ENCODE measurements at places on chromosomes 13 and 19.

DNA sequence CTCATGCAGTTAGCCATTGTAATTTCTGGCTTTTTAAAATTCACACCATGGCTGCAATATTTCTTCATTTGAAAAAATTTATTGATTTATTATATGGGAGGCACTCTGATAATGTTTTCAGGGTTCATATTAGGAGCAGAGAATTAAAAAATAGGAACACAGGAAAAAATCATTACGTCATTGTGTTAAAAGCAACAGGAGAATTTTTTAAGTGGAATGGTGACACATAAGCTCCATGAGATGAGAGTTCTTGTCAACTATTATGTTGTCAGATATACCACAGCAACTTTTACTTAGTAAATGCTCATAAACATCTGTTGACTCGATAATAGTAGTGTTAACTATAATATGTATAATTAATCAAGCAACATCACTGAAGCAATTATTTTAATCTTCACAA, 400.1 kb downstream of the TDRD3 start:
- DNase-seq: no peak

- DNase-seq: no peak
These were observed 8.7 kb downstream of the SIRT2 start for GRCh38 chr19:38890686-38891085.

DNA sequence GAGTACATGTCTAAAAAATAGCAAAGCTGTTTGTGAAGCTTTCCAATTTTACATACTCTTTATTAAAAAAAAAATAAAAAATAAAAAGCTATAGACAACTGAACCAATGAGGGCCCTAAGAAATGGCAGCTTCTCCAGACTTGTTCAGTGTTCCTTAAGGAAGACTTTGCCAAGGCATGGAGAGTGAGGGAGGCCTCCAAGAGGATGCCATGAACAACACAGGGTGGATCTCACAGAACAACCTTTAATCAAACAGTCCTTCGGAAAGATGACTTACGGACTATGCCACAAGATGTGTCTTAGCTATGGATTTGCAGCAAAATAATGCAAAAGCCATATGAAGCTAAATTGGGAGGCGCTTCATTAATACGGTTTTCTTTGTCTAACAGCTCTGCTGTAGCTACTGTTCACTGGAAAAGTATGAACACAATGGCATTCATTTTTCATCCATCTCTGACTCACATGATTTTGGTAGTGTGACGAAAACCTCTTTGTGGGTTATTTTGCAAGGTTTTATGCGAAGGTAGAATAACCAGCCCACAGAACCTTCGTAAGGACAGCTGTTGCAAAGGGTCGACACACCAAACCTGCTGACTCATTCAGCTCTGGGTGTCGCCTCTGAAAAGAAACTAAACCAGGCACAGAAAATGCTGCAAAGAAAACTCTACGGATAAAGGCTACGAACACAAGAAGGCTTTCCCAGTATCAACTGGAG, 27.7 kb downstream of the EFNB2 start:
- DNase-seq: no peak

DNA sequence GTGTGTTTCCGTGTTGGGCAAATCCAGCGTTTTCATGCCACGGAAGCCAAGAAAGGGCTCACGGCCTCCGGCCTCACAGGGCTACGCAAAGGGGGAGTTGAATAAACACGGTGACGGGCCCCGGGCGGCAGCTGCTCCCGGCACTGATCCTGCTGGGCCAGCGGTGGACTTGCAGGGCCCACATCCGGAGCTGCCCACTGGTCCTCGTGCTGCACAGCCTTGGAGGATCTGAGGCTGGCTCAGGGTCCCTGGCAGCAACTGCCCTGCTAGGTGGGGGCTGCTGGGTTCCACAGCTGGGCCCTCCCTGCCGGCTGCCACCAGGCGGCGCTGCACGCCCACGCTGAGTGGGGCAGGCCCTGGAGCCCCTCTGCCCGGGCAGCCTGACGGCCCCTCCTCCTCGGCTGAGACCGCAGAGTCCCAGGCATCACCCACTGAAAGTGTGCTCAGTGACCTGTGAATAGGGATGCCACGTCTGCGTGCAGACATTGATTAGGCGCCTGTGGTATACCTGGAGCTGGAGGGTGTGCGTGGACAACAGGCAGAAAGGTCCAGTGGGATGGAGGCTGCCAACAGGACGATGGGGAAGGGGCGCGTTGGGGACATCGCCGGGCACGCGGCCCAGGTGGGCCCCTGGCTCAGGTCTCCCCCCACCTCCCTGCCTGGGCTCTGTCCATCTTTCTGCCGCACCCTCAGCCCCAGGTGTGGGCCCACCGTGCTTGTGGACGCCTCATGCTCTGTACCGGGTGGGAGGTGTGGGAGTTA, 5.3 kb upstream of the HCN2 start:
- peak; percentile 31 for DNase-seq

- DNase-seq: no peak
These were observed 10.9 kb downstream of the KCTD12 start for GRCh38 chr13:76875271-76875815.

DNA sequence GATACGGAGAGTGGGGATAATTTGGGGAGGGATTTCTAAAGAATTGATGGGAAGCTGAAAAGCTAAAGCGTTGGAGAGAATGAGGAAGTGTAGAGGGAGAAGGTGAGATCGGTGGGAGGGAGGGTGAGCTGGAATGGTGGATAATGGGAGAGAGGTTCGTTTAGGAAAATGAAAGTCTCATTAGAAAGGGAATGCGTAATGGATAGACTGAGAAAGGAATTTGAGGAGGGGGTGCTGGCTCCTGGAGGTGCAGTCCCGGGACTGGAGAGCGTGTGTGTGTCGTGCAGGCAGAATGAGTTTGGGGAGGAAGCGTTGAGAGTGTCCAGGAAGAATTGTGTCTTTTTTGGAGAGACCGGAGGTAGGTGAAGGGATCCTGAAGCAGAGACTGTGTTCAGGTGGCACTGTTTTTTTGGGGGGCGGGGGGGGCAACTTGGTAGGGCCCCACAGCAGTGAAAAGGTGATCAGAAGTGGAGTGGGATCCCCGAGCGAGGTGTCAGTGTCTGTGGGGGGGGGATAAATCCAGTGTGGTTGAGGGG, 1.4 kb downstream of the ACTN4 start:
- no peak for DNase-seq

DNA sequence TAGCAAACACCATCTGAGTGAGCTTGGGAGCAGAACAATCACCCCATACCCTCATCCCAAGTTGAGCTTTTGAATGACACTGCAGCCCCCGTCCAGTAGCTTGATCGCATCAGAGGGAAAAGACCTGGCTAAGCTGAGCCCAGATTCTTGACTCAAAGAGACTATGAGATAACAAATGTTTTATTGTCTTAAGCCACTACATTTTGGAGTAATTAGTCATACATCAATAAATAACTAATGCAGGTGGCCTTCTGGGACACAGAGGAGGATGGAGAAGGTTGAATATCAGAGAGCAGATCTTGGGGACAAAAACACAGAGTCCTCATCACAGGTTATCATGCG, 24.6 kb upstream of the IGSF23 start:
- DNase-seq: no peak

- DNase-seq: no peak
These were observed 789.0 kb downstream of the DIAPH3 start for GRCh38 chr13:59374691-59375090.

DNA sequence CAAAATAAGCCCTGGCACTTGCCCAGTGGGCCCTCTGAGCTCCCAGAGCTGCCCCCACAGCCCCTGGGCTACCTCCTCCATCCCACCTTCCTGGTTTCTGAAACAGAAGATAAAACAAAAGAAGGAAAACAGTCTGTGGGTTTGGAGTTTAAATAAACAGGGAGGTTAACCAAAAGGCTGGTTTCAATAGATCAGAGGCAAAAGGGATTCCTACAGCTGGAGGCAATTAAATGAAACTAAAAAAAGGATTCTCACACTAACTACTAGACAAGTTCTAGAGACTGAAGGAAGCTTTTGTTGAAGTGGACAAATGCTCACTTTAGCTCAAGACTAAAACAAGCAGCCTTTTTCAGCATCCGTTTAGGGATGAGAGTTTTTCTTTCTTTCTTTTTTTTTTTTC, 569.8 kb downstream of the FGF9 start:
- DNase-seq: no peak

DNA sequence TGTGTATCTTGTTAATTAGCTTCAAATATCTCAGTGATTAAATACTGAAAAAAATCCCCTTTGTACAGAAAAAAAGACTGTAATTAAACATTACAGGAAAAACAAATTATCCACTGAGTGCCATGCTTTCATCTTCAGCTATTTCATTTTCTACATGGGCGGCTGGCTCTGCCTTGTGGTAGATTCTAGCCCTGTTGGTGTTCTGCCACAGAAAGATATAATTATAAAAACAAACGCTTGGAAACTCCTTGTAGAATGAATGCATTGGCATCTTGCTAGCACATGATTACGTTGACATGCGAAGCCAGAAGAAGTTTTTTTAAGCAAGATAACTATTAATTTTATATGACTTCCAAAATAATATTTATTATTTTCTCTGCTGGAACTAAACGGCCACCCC, 496.8 kb downstream of the MYO16 start:
- no peak for DNase-seq

- no peak for DNase-seq
These were observed 76.2 kb downstream of the C13orf42 start for GRCh38 chr13:51034906-51035305.

- no peak for DNase-seq
These were observed 22.6 kb downstream of the SUGP1 start for GRCh38 chr19:19297759-19298158.

- DNase-seq: no peak
These were observed 1.0 kb downstream of the C19orf73 start for GRCh38 chr19:49117677-49118564.
